ENCODE measurements at places on chromosomes 5 and 9. TPM values are rescaled to one million over a fixed set of nuclear protein-coding genes. Genes with fewer than 3 reads are reported as not detected.

Gene TMOD1
- 3.8 TPM for total RNA-seq

Gene MUSK
- 0.45 TPM for total RNA-seq

Gene PDE8B
- 1.5 TPM for total RNA-seq

Gene SLC34A3
- not detected for total RNA-seq

Gene CDC20B
- not detected for total RNA-seq

Gene NSA2
- 47.5 TPM for total RNA-seq

Gene CCL27
- total RNA-seq: 256 TPM

Gene NPM1
- total RNA-seq: 524 TPM
